ENCODE measurements at places on chromosomes 7 and 10.

GRCh38 chr7:91378131-91378530 lies 113.9 kb downstream of the FZD1 start:
- no peaks in the 10 kb centered on the region for H3K27me3 ChIP-seq
- H3K4me1 ChIP-seq, result no peaks in the 10 kb centered on the region
- H3K36me3 ChIP-seq, result no peaks in the 10 kb centered on the region
- no peak for DNase-seq

GRCh38 chr7:66207540-66207939 lies 2.4 kb downstream of the TPST1 start:
- no peak for DNase-seq
- H3K27ac ChIP-seq, result no peak overlapping the region
- H3K4me3 ChIP-seq, result peak overlapping the region; percentile 25
- H3K4me1 ChIP-seq, result peaks cover 9% of the 10 kb centered on the region
- H3K36me3 ChIP-seq, result peaks cover 6% of the 10 kb centered on the region

- H3K4me1 ChIP-seq, result no peaks in the 10 kb centered on the region
- no peak overlapping the region for H3K27ac ChIP-seq
- H3K4me3 ChIP-seq, result no peak overlapping the region
- DNase-seq, result no peak
- no peaks in the 10 kb centered on the region for H3K27me3 ChIP-seq
These were observed 558.5 kb upstream of the FZD8 start for GRCh38 chr10:36200577-36200976.

GRCh38 chr7:126529254-126529653 lies 723.5 kb downstream of the GRM8 start:
- no peak for DNase-seq
- no peaks in the 10 kb centered on the region for H3K4me1 ChIP-seq
- no peak overlapping the region for H3K4me3 ChIP-seq
- H3K36me3 ChIP-seq, result no peaks in the 10 kb centered on the region

DNA sequence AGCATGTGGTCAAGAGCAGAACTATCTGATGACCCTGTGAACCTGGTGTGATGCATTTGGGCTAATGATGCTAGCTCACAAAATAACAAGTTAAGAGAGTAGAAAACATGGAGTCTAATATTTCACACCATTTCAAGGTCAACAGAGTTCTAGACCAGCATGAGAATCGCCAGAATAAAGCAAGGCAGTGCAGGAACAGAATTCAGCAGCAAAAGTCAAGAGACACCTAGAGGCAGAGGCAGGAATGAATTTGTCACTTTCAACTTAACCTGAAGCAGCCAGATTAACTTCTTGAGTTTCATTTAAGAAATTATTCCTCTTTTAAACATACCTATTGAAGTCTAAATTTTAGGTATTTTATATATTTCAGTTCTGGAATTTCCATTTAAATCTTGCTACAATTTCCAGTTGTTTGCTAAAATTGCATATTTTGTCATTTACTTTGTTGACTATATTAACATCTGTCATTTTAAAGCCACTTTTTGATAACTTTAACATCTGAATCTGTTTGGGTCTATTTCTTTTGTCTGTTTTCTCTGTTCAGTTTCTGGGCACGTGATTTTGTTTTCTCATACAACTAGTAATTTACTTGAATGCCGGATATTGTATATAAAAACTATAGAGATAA lies 44.2 kb upstream of the PRSS58 start:
- H3K27me3 ChIP-seq, result no peaks in the 10 kb centered on the region
- no peak overlapping the region for H3K4me3 ChIP-seq
- no peaks in the 10 kb centered on the region for H3K36me3 ChIP-seq
- H3K4me1 ChIP-seq, result no peaks in the 10 kb centered on the region
- no peak for DNase-seq

DNA sequence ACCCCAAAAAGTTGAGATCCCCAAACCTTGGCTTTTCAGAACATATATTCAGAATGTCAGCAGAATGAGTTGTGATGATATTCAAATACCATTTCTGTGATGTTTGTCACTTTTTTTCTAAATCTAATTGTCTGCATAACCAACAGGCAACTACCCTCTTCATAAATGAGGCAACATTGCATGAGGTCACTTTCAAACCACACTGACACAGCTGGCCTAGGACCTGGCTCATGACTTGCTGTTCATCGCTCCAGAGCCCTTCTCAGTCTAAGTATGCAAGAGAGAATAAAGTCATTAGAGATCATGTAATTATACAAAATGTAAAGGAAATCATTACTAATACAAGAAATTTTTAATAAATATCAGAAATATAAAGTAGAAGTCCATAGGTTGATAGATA lies 681.9 kb downstream of the GRM8 start:
- H3K36me3 ChIP-seq, result no peaks in the 10 kb centered on the region
- H3K4me3 ChIP-seq, result no peak overlapping the region
- no peak overlapping the region for H3K27ac ChIP-seq
- H3K27me3 ChIP-seq, result no peaks in the 10 kb centered on the region
- DNase-seq, result no peak

DNA sequence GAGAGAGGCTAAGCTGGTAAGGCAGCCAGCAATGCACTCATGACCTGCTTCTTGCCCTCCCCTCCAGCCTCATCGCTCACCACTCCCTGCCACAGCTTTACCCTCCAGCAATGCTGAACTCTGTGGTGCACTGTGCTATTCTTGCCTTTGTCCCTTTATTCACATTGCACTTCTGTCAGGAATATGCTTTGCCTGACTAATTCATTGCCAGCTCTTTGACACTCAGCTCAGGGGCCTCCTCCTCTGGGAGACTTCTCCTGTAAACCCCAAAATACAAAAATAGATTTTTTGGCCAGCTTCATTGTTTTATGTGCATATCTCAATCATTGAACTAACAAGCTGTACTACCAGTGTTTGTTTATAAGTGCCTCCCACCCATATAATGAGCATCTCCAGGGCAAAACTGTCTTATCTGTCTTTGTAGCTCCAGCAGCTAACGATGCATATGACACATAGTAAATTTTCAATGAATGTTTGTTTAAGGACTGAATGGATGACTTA lies 8.2 kb downstream of the CNNM1 start:
- H3K4me3 ChIP-seq, result no peak overlapping the region
- H3K36me3 ChIP-seq, result no peaks in the 10 kb centered on the region
- no peak for DNase-seq
- H3K4me1 ChIP-seq, result peaks cover 2% of the 10 kb centered on the region

- H3K4me1 ChIP-seq, result no peaks in the 10 kb centered on the region
- no peaks in the 10 kb centered on the region for H3K27me3 ChIP-seq
- no peak overlapping the region for H3K4me3 ChIP-seq
- no peaks in the 10 kb centered on the region for H3K36me3 ChIP-seq
These were observed 34.6 kb downstream of the ZEB1 start for GRCh38 chr10:31353574-31353973.
